Hepatocyte (in vitro differentiated cells): ENCODE measurements at places on chromosomes 1 and 21. TPM values are rescaled to one million over a fixed set of nuclear protein-coding genes. Genes with fewer than 3 reads are reported as not detected.
A peak's percentile ranks its signal among the peaks of the same experiment; 100 is the strongest.

DNA sequence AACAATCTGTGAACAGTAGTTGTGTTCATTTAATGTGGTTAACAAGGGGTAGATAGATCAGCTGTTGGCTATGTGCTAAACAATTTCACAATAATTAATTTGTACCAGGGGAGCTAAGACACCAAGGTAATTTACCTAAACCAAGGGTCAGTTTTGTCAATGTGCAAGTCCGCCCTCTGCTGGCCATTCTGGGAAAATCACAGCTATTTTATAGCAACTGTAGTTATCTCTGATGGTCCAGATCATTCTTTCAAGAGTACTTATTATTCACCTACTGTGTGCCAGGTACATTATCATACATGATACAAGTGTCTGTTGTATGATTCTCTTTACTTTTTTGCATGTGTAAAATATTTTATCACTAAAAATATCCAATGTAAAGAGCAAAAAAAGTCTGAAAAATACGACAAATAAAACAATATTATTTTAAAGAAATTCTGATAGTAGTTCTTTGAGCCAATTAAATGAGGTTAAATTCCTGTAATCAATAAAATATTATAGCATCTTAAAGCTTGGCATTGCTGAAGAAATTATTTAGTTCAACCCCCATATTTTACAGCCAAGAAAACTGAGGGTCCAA is 312.3 kb upstream of the FAM78B start:
- DNase-seq: peak; percentile 56

DNA sequence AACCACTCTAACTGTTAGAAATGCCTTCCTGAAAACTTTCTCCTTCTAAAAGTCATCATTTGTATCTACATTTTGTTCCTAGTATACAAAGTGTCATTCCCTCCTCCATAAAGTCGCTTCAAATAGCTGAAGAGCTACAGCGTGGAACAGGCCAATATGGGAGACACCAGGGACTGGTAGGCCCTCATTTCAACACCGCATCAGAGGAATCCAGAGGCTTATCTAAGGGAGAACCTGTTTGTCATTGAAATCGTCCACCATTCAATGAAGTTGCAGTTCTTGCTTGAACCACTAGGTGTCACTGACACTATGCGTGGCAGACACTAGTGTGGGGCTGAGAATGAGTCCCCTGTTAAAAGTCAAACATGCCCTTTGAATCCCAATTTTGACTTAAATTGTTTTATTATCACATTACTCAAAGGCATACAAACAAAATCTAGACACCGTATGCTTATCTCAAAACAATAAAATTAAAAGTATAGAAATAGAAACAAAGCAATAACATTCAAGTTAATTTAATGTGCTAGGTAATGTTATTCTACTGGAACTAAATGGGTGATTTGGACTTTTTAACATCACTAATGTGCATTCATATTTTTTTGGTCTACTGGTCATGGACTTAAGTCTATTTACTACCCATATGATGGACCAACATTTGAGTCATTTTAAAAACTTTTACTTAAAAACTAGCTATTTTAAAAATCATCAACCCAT is 182.3 kb downstream of the FCRL5 start:
- DNase-seq: peak; percentile 70

GRCh38 chr1:174912264-174912663 is 87.5 kb upstream of the CACYBP start:
- DNase-seq: no peak

Gene MYOM3
- 0.67 and 2.0 TPM in 2 replicates for polyA plus RNA-seq

DNA sequence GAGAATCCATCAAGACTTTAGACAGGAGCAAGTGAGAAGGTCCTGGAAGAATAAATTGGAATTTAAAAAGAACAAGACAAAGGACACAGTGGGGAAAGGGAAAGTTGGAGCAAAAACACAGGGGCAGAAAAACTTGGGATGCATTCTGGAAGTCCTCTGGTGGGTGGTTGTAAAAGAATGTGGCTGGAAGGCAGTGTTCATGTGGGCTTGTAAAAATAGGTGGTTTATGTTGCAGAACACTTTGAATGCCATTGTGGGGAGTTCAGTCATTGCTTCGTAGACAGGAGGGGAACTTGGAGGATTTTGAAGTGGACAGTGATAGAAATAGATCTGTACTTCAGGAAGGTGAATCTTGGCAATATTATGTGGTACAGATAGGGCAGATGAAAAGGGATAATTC is 15.2 kb downstream of the KIF1B start:
- no peak for DNase-seq

DNA sequence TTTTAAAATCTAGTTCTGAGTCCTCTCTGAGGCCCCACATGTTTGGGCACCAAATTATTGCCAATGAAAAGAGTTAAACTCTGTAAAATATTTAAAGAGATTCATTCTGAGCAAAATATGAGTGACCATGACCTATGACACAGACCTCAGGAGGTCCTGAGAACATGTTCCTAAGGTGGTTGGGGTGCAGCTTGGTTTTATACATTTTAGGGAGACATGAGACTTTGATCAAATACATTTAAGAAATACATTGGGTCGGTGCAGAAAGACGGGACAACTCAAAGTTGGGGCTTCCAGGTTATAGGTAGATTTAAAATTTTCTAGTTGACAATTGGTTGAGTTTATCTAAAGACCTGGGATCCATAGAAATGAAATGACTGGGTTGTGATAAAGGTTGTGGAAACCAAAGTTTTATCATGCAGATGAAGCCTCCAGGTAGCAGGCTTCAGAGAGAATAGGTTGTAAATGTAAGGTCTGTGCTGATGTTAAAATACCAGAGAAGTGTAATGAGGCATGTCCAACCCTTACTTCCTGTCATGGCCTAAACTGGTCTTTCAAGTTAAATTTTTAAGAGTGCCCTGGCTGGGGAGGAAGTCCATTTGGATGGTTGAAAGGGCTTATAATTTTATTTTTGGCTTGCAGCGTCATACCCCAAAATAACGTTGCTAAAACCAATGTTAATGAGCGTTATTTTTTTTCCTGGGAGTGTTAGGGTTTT is 274.9 kb downstream of the NUF2 start:
- DNase-seq: no peak

DNA sequence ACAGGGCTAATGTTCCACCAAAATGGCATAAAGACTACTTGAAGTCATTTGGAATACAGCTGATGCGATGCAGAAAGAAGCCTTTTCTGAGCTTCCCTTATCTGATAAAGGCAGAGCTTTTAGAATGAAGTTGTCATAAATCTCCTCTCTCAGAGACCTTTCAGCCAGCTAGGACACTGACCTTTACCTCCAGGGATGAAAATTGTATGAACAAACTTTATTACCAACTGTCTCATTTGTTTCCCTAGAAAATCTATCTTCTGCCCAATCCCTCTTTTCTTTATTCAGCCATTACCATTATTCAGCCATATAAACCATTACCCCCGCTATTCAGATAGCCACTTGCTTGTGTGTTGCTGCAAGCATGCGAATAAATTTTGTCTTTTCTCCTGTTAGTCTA is 29.7 kb upstream of the RNF2 start:
- no peak for DNase-seq

Gene DNALI1
- polyA plus RNA-seq: 33.1 and 38.8 TPM in 2 replicates

- peak; percentile 37 for DNase-seq
Measured at GRCh38 chr1:83905315-83905907, 93.5 kb downstream of the TTLL7 start.

Gene INSRR
- polyA plus RNA-seq: not detected in 2 replicates

DNA sequence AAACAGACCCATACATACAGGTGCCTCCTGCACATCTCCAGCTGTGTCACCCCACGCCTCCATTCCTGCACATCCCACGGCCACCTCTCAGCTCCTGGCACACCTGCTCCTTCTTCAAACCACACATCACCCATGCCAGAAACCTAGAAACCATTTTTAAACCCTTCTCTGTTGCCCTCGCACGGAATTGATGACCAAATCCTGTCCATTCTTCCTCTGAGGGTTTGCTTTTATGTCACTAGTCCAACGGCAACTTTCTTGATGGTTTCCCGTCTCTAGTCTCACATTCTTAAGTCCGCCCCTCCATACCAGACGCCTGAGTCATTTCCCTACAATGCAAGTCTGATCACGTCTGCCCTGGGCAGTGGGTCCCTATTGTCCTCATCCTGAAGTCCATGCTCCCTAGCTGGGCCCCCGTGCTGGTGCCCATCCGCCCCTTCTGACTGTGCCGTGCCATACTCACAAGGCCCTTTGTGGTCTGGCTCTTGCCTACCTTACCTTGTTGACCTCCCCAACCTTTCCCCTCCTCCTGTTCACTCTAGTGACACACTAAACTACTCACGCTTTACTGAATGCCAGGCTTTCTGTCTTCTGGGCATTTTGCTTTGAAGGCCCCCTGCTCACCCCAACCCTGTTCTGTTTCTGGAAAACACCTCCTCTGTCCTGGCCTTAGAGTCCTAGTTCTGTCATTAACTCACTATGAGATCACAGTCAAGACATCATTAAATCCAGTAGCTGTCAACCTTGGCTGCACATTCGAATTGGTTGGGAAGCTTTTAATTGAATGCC is 17.6 kb downstream of the SLC2A1 start:
- DNase-seq: peak; percentile 72

DNA sequence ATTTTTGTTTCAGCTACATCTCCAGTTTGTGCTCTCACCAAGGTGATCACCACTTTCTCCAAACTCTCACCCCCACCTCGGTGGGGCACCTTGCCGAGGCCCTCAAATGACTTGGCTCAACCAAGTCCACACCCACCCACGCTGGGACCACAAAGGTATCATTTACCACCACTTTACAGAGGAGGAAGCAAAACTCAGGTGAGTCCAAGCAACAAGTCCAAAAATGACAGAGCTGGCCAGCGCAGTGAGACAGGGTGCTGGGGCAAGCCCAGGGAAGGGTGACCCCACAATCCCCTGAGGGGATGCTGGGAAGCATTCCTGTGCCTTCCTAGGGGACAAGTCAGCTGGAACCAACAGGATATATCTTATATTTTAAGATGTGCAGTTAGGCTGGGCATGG is 24.7 kb downstream of the SSBP3 start:
- no peak for DNase-seq

DNA sequence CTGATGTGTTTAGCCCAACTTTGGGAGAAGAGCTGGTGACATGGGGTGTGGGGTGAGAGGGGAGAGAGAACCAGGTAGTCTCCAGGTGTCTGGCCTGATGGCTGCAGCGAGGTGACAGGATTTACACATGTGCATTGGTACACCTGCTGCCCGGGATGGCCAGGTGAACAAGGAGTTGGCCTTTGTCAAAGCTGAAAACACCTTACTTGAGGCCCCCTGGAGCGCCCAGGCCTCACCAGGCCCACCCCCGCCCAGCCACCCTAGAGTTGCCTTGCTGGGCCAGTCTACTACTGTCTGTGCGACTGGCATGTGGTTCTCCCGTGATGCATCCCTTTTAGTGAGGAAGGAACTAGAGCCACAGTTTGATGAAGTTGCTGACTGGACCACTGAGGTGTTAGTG is 90.5 kb downstream of the ADARB1 start:
- no peak for DNase-seq

- no peak for DNase-seq
Measured at GRCh38 chr1:208641579-208642280, 397.5 kb upstream of the PLXNA2 start.

DNA sequence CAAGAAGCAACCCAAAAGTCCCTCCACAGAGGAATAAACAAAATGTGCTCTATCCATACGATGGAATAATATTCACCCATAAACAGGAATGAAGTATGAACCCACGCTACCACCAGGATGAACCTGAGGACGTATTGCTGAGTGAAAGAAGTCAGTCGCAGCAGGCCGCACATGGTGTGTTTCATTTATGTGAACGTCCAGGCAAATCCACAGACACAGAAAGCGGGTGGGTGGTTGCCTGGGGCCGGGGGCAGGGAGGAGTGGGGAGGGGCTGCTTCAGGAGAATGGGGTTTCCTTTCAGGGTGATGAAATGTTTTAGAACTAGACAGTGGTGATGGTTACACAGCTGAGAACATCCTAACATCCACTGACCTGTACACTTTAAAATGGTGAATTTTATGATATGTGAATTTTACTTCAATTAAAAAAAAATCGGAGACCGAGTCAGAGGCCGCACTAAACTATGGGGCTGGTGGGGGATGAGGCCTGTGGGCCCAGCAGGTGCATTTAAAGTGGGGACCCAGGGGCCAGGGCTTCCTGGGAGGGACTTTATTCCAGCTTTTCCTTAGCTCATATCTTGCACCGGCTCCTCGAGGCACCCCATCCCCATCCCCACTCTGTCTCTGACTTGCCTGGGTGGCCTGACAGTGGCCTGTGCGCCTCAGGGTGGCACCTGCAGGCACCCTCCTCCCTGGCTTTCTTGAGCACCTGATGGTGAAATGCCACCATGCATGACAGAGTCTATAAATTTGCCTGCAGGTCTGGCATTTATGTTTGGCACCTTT is 392.6 kb upstream of the VAMP3 start:
- DNase-seq: no peak

- no peak for DNase-seq
Measured at GRCh38 chr1:212641956-212642355, 33.4 kb downstream of the ATF3 start.

- DNase-seq: peak; percentile 11
Measured at GRCh38 chr1:172778456-172779455, 119.9 kb downstream of the FASLG start.

DNA sequence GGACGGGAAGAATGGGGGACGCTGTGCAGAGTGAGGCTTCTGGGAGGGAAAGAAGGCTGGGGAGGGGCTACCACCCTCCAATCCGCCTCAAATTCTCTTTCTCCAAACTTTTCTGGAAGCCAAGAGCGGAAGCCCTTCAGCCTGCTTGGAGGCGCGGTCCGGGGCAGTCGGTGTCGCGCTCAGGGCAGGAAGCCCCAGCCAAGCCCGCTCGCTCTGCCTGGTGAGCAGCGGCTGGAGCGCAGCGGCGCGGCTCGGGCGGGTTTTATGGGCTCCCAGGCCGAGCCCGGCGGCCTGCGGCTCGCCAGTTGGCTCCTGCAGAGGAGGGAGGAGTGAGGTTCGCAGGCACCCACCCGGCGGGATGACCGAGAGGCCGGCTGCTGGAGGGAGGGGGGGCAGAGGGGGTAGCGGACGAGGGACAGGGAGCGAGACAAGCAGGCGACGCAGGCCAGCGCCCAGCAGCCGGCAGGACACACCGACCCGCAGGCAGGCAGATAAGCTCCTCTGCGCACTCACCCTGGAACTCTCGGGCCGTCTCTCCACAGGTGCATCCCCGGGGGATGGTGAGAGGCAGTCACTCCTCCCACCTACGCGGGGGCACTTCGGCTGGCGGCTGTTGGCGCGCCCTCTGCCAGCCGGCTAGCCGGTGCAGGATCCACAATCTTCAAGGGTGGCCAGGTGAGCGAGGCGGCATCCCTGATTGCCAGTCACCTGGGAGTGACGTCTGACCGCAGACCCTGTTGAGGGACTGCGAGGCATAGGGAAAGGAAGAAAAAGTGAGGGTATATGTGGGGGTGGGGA is at the start of gene AVPR1B:
AVPR1B (minus strand) TSS at position 238 of the 798 bp plus-strand sequence. CDS start 498 bp downstream, outside the sequence.
- peak; percentile 72 for DNase-seq

GRCh38 chr1:60575326-60575977 is 501.9 kb upstream of the C1orf87 start:
- DNase-seq: no peak

Gene AJAP1
- polyA plus RNA-seq: 0.39 and 0.64 TPM in 2 replicates

- peak; percentile 35 for DNase-seq
Measured at GRCh38 chr1:101257500-101258325, 20.9 kb downstream of the S1PR1 start.

Gene SDC3
- 51.0 and 60.0 TPM in 2 replicates for polyA plus RNA-seq

- peak; percentile 30 for DNase-seq
Measured at GRCh38 chr1:241639623-241640148, 483 bp downstream of the CHML start.

- peak; percentile 70 for DNase-seq
Measured at GRCh38 chr1:153677718-153678518, 570 bp upstream of the NPR1 start.

- DNase-seq: peak; percentile 86
Measured at GRCh38 chr1:157156058-157156541, 17.9 kb upstream of the ETV3 start.
